Spinal cord (tissue), 10 donors: ENCODE measurements at places on chromosomes 12 and 14. TPM values are rescaled to one million over a fixed set of nuclear protein-coding genes. Genes with fewer than 3 reads are reported as not detected.

The PLEK2 gene
- total RNA-seq = 0.77 TPM

GRCh38 chr14:67416810-67417209 is 4.8 kb upstream of the PLEK2 start:
- H3K27me3 ChIP-seq = peaks cover 12% of the 10 kb centered on the region
- DNase-seq = no peak
- H3K4me3 ChIP-seq = no peak overlapping the region
- H3K27ac ChIP-seq = no peak overlapping the region

The A2ML1 gene
- total RNA-seq = 3.4 TPM

DNA sequence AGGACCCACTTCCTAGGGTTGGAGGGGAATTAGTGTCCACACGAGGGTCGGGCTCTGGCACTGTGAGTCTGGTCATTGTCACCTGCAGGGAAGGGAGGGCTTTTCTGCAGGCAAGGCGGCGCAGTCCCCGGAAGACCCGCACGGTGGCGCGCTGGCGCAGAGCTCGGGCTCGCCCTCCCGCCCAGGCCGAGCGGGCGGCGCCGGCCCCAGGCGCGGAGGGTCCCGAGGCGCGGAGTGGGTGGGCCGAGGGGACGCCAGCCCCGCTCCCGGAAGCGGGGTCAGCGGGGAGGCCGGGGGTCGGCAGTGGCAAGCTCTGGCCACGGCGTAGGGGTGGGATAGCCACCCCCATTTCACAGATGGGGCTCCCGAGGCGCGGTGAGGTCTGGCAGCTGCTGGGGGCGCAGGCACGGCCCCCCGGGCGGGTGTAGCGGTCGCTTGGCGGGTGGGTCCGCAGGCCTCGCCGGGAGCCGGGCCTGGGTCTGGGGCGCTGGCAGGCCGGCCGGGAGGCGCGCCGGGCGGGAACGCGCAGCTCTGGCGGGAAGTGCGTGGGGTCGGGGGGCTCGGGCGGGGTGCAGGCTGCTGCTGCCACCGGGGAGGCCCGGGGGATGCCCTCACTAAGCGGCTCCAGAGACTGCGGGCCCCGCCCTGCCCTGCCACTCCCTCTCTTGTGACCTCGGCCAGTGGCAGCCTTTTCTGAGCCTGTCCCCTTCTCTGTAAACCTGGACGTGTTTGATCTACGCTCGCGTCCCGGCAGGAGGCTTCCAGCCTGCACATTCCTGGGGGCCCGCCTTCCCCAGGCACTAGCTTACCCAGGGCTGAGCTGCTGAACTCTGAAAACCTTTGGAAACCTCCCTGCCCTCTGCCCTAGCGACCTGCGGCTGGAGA is 46.1 kb downstream of the CYP46A1 start:
- peak overlapping the region; percentile 27 for H3K4me3 ChIP-seq
- peak; percentile 84 for DNase-seq
- H3K27me3 ChIP-seq = no peaks in the 10 kb centered on the region
- H3K4me1 ChIP-seq = peaks cover 56% of the 10 kb centered on the region
- peaks cover 9% of the 10 kb centered on the region for H3K36me3 ChIP-seq
- H3K27ac ChIP-seq = peak overlapping the region; percentile 35

DNA sequence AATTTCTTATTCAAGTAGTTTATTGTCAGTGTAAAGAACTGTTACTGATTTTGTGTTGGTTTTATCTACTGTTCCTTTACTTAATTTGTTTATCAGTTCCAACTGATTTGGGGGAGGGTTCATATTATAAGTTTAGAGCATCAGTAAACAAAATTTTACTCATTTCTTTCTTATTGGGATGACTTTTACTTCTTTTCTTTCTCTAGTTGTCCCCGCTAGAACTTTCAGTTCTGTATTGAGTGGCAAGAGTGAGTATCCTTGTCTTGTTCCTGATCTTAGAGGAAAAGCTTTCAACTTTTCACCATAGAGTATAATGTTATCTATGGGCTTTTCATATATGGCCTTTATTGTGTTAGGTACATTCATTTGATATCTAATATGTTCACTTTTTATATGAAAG is 584.1 kb downstream of the LRFN5 start:
- H3K27ac ChIP-seq = no peak overlapping the region
- no peaks in the 10 kb centered on the region for H3K36me3 ChIP-seq
- no peaks in the 10 kb centered on the region for H3K4me1 ChIP-seq
- H3K27me3 ChIP-seq = no peaks in the 10 kb centered on the region
- no peak for DNase-seq

- DNase-seq = no peak
- H3K27ac ChIP-seq = no peak overlapping the region
- H3K4me3 ChIP-seq = peak overlapping the region; percentile 77
- H3K4me1 ChIP-seq = peaks cover 54% of the 10 kb centered on the region
Observed at GRCh38 chr12:123271001-123271668, 521 bp downstream of the CDK2AP1 start.
